ENCODE measurements at places on chromosomes 5 and 9.

- DNase-seq = no peak
Observed at GRCh38 chr5:115463983-115464382, 80.6 kb downstream of the FEM1C start.

GRCh38 chr5:94243612-94244011 lies 374.8 kb downstream of the KIAA0825 start:
- no peak for DNase-seq

DNA sequence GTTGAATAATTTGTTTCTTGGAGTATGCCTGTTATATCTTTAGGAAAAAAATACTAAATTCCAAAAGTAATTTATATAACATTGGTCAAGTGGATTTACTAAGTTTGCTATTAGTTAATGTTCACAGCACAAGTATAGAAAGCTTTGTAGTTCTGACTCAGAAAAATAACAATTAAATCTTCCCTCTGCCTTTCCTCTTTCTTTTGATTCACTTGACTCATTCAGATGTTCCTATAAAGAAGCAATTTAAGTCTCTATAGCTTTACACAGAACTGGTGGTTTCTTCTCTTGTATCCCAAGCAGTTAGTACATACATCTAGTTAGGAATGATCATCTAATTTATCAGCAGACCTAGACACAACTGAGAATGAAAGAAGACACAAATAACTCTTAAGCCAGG lies 4.5 kb upstream of the CDC42SE2 start:
- no peak for DNase-seq

DNA sequence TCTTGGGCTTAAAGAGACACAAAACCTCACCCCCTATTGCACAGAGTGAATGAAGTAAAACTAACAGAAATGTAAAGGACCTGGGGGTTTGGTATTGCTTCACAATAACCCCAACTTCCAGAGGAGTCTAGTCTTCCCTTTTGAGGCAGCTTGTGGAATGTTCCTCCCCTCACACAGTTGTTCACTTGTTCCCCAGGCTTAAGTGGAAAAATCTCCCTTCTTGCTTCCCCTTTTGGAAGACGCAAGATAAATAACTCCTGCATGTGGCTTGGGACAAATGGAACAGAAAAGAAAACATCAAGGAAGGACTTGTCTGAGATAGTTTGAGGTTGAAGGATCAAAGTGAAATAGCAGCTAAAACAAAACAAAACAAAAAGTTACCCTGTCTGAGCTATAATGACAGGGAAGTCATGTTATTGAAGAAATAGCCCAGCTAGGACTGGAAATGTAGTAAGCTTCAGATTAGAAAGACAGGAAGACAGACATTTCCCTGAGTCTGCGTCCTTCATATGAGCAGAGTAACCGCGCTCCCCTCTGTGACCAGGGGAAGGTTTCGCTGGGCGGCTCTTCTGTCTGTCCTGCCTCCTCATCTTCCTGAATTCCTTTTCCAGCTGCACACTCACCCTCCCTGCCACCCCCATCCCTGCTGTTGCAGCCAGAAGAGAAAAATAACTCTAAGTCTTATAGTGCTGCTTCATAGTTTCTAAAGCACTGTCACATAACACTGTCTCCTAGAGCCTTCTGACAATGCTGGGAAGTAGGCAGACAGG lies 8.8 kb downstream of the SPARC start:
- no peak for DNase-seq

- no peak for DNase-seq
Observed at GRCh38 chr9:117160254-117160653, 254.6 kb downstream of the ASTN2 start.

- no peak for DNase-seq
Observed at GRCh38 chr5:65451436-65451835, 30.3 kb downstream of the ADAMTS6 start.

GRCh38 chr9:80698725-80699410 lies 990.5 kb downstream of the TLE1 start:
- DNase-seq = no peak

DNA sequence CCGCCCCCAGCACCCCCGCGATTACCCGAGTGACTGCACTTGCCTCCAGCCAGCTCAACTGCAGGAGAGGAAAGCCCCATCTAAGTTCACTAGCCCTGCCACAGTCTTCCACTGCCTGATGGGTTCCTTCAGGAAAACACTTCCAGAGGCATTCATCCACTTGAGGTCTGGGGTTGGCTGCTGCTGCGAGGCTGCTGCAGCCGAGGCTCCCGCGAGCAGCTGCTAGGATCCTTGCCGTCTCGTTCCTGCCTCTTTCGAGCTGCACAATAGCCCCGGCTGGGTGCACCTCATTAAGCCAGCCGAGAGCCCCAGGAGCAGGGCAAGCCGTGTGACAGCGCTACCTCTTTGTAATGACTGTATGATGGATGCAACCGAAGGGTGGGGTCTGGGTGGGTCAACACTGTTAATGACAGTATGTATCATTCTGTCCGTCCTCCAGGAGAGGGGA lies 24.2 kb upstream of the ELAVL2 start:
- DNase-seq = no peak

Measured in activated naive CD4-positive, alpha-beta T cell treated with anti-CD3 and anti-CD28 coated beads, Interleukin-2, amount 50 U/mL, for 72 hours (primary cell).